ENCODE measurements at places on chromosomes 6 and 20.
A peak's percentile ranks its signal among the peaks of the same experiment; 100 is the strongest.

DNA sequence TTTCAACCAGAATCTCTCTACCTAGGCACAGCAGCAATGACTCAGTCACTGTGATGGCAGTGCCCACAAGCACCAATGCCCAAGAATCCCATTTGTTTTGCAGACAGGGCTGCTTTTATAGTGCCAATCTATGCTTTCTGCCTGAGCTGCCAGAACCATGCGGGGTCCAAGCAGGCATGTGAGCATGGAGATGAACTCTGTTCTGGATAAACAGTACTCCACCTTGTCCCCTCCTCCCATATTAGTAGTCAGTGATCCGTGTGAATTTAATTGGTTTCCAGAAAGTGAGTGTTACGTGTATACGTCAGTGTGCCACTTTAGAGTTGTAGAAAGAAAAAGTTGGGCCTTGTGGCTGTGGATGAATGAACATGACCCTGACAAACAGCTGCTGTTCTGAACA is 79.4 kb downstream of the SASH1 start:
- DNase-seq = no peak

DNA sequence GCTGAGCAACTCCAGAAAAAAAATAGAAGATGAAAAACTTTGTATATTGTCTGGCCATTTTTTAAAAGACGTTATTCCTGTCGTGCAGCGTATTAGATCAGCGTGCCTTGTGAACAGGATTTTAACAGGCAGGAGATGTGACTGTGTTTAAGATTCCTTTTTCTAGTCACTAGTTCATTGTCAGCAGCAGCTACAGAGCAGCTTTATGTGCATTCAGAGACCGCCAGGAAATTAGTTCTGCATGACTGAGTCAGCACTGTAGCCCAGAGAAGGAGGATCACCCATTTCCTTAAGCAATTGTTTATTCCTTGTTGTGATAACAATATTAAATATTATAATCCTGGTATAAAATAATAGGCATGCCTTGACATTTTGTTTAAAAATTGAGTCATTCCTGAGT is 75.4 kb upstream of the ADGRB3 start:
- no peak for DNase-seq

DNA sequence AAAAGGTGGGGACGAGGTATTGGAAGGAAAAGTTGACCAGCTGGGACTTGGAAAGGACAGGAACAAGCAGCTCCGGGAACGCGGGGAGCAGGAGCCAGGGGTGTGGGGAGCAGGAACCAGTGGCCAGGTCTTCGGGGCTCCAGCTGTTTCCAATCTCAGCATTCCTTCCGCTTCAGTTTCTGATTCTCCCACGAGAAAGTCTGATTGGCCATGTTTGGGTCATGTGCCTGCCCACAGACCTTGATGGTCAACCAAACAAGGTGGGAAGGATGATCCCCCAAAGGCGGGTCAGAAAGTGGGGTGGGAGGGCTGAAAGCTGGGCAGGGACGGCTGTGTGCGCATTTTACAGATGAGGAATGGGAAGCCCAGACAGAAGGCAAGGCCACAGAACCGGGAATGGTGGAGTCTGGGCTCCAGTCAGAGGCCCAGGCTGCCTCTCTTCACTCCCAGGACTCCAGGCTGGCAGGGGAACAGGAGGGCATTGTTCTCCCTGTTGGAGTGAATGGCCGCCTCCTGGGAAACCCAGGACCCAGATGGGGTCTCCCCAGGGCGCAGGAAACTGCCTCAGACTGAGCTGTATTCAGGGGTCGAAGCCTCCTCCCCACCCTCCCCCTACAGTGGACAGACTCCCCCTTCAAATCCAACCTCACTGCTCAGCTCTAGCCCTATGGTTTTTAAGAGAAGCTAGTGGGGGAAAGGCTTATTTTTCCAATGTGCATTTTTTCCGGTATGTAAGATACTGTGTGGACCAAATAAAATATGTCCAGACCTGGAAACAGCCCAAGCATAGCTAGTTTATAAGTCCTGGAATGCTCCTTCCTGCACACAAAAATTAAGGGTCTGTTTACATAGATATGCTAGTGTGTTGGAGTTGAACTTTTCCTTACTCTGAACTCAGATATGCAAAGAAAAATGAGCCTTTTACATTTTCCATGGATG is 12.2 kb upstream of the PTGIS start:
- DNase-seq = no peak

- no peak for DNase-seq
Measured at GRCh38 chr20:2657241-2657640, 4.8 kb downstream of the NOP56 start.

DNA sequence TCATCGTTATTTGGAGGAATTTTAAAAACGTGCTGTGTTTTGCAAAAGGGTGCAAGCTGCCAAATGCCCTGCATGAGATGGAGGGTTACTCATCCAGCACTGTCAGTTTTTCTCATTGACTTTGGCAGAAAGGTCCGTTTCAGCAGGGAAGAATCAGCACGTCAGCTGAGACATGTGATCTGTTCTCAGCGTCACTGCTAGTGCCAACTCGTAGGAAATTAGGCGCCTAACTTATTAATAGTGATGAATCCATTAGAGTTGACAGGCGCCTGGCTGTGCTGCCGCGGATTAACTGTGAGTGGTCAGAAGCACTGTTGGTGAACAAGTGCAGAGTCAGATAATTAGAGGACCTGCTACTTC is 175.5 kb upstream of the FOXQ1 start:
- DNase-seq = no peak

- peak; percentile 85 for DNase-seq
Measured at GRCh38 chr6:87723170-87724078, 21.4 kb upstream of the AKIRIN2 start.

GRCh38 chr20:32585586-32586127 is 524 bp upstream of the NOL4L start:
- DNase-seq = no peak
